ENCODE measurements at places on chromosomes 6 and 20.

GRCh38 chr6:139430899-139431601 is 56.6 kb upstream of the CITED2 start:
- DNase-seq: no peak

DNA sequence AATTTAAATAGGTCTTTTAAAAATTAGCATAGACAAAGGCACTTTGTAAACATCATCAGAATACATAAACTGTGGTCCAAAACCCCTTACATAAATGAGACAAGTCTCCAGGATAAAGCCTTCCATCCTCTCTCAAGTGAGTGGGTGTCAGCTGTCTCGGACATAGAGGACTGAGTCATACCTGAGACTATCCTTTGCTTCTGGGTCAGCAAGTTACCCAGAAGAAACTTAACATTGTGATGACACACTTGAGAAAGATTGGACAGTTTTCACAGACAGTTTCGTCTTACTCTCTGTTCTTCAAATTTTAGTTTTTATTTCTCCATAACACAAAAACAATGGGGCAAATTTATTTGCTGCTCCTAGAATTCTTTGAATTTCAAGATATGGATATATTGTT is 838.0 kb downstream of the DHX35 start:
- no peak for DNase-seq

GRCh38 chr6:72272958-72273357 is 348.9 kb upstream of the KCNQ5 start:
- DNase-seq: no peak

- no peak for DNase-seq
Measured at GRCh38 chr20:46133886-46134654, 16.0 kb downstream of the CD40 start.

GRCh38 chr6:137011406-137011805 is 33.4 kb downstream of the IL20RA start:
- no peak for DNase-seq

GRCh38 chr6:14383393-14384174 is 266.0 kb downstream of the CD83 start:
- DNase-seq: peak; percentile 54

DNA sequence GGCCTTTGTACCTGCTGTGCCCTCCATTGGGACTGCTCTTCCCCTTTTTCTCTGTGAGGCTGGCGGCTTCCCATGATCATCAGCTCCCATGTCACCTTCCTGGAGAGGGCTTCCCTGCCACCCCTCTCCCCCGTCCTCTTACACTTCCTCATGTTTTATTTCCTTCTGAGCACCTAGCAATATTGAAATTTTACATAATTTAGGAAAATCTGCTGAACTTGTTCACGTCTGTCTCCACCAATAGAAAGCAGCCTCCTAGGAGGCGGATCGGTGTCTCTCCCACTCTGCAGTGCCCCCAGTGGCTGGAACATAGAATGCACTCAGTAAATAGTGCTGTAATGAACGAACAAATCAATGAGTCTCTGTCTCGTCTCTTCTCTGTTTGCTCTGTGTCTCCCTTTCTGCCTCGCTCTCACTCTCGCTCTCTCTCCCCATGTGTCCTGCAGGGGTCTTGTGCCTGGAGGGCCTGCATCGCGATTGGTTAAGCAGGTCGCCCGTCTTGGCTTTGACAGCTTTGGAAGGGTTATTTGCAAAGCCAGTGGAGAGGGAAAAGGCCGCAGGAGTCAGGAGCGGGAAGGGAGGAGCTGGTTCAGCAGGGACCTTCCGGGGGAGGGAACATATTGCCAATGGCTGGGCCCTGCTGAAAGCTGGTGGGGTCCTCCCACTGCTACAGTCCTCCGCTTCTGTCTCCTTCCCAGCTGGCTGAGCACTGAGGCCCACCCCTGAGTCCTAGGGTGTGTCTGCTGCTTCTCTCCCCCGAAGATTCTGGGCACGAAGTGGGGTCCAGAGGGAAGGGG is 12.1 kb upstream of the OCSTAMP start:
- DNase-seq: peak; percentile 71

GRCh38 chr6:21375151-21376116 is 218.1 kb upstream of the SOX4 start:
- DNase-seq: no peak

- no peak for DNase-seq
Measured at GRCh38 chr6:23031986-23032385, 462.6 kb downstream of the HDGFL1 start.
